ENCODE measurements at places on chromosomes 5 and 9. TPM values are rescaled to one million over a fixed set of nuclear protein-coding genes. Genes with fewer than 3 reads are reported as not detected.

The SH3TC2 gene
- 15.4 TPM for total RNA-seq

The NHP2 gene
- 204 TPM for total RNA-seq

The NUTM2F gene
- total RNA-seq = not detected

The MSANTD3 gene
- 85.9 TPM for total RNA-seq

The EFNA5 gene
- 30.7 TPM for total RNA-seq

The ORM2 gene
- not detected for total RNA-seq

The MSX2 gene
- total RNA-seq = not detected

The FABP6 gene
- not detected for total RNA-seq

The PCDHB11 gene
- total RNA-seq = 0.65 TPM

The FBXL7 gene
- total RNA-seq = 22.2 TPM

The FAXDC2 gene
- total RNA-seq = 6.2 TPM

The SYK gene
- total RNA-seq = not detected

The GFI1B gene
- not detected for total RNA-seq

The PLCXD3 gene
- total RNA-seq = 0.33 TPM

The HMMR gene
- 11.8 TPM for total RNA-seq

The CENPK gene
- 14.0 TPM for total RNA-seq

The SPINK4 gene
- total RNA-seq = not detected

The AGGF1 gene
- 20.5 TPM for total RNA-seq

The CLPTM1L gene
- 212 TPM for total RNA-seq

The ANKRD34B gene
- total RNA-seq = not detected

The TRIP13 gene
- total RNA-seq = 35.3 TPM

The IFNA2 gene
- not detected for total RNA-seq

The KLF9 gene
- 17.3 TPM for total RNA-seq

The SPINK6 gene
- total RNA-seq = not detected

The SAXO1 gene
- total RNA-seq = not detected

The LRRC14B gene
- not detected for total RNA-seq

The SHISAL2B gene
- not detected for total RNA-seq

The SCGB3A2 gene
- not detected for total RNA-seq

The FOXD4L5 gene
- total RNA-seq = not detected

The TRIM7 gene
- 7.9 TPM for total RNA-seq

The SPINK7 gene
- not detected for total RNA-seq

The PKD2L2 gene
- total RNA-seq = not detected

The SPINK13 gene
- total RNA-seq = not detected

The IFNE gene
- 1.6 TPM for total RNA-seq

The PPP3R2 gene
- total RNA-seq = not detected

The FBP2 gene
- total RNA-seq = not detected

The CYLC2 gene
- not detected for total RNA-seq

The EXOSC3 gene
- 22.7 TPM for total RNA-seq

Data from vein endothelial cell (primary cell).